NCI-H2081 (cell line): ENCODE measurements at places on chromosomes 2 and 18.

GRCh38 chr2:206164261-206164862 lies 4.7 kb downstream of the EEF1B2 start:
- peak; percentile 7 for DNase-seq

DNA sequence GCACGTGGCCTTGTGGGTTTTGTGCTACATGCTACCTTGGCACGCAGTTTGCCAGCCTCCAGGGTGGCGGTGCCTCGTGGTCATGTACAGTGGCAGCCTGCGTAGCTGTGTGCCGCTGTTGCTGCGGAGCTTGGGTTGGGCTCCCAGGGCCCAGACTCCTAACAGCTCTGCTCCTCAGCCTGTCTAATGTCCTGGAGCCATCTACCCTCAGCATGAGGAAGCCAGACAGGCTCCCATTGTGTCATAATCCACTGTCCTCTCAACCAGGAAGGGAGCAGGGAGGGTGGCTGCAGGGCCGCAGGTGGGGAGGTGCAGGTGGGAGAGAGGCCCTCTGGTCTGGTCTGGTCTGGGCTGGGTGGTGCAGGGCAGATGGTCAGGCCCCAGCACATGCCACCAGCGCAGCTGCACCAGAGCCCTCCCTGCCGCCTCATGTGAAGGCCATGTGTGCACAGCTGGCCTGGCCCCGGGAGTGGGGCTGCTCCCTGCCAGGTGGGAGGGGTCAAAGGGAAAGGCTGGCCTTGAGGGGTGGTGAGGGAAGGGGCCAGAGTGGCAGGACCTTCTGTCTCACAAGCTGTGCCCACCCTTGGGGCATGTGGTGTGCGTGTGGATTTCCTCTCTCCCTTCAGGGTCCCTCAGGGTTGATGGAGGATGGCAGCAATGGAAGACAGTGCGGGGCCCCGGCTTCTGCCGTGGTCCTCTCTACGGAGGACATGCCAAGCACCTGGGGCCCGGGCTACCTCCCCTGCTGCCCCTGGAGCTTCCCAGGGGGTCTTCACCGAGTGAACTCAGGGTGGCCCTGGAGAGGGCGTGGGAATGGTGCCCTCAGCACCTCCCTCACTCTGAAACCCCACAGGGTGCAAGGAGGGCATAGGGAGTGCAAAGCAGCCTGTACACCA lies 4.8 kb downstream of the ATOH8 start:
- peak; percentile 47 for DNase-seq

- DNase-seq = no peak
Measured at GRCh38 chr18:58345875-58346274, 283.0 kb downstream of the ALPK2 start.

DNA sequence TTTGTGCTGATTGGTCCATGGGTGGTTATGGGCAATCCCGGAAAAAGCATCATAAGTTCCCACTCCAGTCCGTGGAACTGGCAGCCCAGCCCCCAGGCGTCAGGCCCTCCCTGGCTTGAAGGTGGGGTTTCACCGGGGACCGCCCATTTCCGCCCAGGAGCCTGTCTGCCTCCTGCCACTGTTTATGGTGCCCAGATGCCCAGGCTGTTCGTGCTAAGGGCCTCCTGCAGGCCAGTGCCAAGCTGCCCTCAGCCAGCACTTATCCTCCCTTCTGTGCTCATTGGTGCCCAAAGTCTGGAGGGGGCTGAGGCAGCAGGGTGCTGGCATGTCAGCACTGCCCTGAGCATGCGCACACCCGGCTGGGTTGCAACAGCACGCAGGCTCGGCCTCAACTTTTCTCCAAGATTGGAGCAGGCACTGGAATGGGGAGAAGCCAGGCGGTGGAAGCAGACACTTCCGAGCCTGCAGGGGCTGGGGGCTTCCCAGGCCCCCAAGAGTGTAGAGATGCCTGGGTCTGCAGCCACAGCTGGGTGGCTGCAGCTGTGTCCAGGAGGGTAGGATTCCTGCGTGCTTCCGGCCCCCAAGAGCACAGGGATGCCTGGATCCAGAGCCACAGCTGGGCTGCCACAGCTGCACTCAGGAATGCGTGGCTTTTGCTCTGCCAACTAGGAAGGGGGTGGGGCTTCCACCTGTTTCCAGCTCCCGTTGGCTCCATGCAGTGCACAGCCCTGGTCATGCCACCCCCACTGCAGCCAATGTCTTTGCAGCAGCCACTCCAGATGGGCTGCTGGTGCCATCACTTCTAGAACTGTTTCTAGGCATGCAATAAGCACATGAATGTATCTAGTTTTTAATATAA lies 74.0 kb downstream of the AGPS start:
- no peak for DNase-seq

DNA sequence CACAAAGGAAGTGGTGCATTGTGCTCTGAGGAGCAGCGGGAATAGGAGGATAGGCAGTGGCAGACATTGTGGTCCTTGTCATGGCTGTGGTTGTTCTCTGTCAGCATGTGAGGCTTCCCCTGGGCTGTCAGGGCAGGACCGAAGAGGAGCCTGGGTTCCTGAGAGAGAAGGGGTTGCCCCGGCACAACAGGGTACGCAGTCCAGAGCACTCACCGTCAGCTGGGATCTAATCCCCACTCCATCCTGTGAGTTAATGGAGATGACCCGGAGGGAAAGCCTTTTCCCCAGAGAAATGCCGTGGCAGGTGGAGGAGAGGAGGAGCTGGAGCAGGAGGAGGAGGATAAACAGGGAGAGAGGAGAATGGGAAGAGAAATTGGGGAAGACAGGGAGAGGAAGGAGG lies 396.7 kb upstream of the HS6ST1 start:
- DNase-seq = no peak

- peak; percentile 72 for DNase-seq
Measured at GRCh38 chr2:172172513-172173173, 69.9 kb upstream of the DLX2 start.

DNA sequence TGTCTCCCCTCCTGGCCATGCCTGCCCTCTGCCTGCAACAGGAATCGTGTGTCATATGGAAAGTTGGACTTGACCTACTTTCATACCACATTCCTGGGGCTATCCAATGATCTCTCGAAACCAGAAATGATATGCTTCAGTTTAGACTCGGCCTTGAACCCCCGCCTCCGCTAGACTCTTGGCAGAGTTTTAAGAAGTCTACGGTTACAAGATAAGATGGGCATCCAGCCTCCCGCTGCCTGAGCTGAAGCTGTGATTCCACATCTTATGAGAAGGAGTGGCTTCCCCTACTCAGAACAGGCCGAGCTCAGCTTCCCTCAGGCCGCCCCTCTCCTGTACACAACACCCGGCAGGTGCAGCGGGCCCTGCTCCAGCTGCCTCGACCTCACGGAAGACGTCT lies 73.9 kb downstream of the MTCL1 start:
- no peak for DNase-seq

DNA sequence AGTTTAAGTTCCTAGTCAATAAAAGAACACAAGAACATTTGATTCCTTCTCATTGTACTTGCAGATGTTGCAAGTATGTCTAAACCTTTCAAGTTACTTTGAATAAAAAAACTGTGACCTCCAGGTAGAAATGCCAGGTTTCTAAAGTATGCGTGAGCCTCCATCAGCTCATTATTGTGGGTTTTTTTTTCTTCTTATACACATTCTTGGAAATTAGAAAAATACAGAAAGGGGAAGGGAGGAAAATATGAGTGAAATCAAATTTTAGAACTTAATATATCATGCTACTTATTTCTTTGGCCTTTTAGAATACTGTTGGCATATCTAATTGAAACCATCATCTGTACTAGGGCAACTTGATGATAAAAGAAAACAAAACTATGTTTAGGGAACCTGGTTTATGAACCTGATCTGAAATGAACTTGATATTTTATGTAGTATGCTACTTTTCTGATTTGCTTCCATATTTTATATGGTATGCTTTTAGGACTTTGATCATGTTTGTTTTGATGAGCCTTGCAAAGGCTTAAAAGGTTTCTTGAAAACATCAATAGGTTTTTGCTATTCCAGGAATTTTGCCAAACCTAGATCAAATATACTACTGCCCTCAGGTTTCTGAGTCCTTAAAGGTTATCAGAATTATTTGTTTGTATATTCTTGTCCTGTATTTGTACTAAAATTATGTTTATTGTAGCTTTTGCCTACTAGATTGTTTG lies 130.7 kb upstream of the MAP3K20 start:
- no peak for DNase-seq
